Fibroblast of skin of left biceps (primary cell): ENCODE measurements at places on chromosomes 2 and 18.

- DNase-seq = no peak
Measured at GRCh38 chr2:203853271-203853670, 14.3 kb upstream of the CTLA4 start.

- no peak for DNase-seq
Measured at GRCh38 chr2:45649462-45649857, 2.0 kb upstream of the PRKCE start.

DNA sequence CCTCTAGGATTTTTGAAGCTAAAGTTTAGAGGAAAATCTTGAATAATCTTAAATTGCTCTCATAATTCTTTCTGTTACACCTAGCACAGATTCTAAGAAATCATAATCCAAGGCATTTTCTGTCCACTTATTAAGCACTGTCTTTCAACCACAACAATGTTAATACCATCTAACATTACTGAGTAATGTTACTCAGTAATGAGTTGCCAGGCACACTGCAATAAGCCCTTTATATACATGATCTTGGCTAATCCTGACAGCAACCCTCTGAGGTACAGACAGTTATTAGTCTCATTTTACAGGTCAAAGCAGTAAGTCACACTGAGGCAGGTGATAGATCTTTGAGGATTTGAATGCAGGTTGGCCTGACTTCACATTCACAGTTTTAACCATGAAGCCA, 291.9 kb downstream of the ALK start:
- no peak for DNase-seq

GRCh38 chr18:3671176-3671575, 221.2 kb downstream of the TGIF1 start:
- no peak for DNase-seq

DNA sequence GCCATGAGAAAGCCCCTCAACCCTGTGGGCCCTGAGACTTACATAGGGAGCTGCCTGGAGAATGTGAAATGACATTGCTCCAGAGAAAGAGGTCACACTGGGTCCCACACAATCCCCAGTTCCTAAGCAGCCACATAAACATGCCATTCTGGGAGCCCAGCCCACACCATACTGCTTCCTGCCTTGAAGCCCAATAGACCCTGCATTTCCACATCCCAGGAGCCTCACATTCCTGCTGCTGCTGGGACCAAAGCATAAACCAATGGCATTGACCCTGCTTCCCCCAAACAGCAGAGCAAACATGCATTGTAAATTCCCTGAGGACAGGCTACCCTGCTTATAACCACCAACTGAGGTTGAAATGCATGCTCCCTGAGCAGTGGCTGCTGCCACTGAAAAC, 1117.6 kb upstream of the SLC39A10 start:
- no peak for DNase-seq

GRCh38 chr2:99404797-99405669, 67.8 kb downstream of the EIF5B start:
- DNase-seq = no peak

- peak; percentile 6 for DNase-seq
Measured at GRCh38 chr2:71348302-71348701, 16.7 kb downstream of the ZNF638 start.

GRCh38 chr2:148578493-148578884, 66.1 kb upstream of the EPC2 start:
- no peak for DNase-seq
